Stimulated activated CD4-positive, alpha-beta T cell treated with anti-CD3 and anti-CD28 coated beads, Interleukin-15, amount 100 ng/mL, for 48 hours (primary cell): ENCODE measurements at places on chromosomes 5 and 9.

- DNase-seq: no peak
Measured at GRCh38 chr9:76161541-76161940, 232.7 kb downstream of the RFK start.

- peak; percentile 31 for DNase-seq
Measured at GRCh38 chr9:92947268-92948037, at the start of gene FGD3. Gene FGD3 (plus strand): TSS chr9:92947523. CDS start chr9:92976257, 28,734 bp downstream.

- DNase-seq: no peak
Measured at GRCh38 chr5:59768152-59769040, 125.1 kb downstream of the PDE4D start.

- DNase-seq: no peak
Measured at GRCh38 chr5:172862165-172862801, 28.2 kb downstream of the ERGIC1 start.

- DNase-seq: no peak
Measured at GRCh38 chr9:25936031-25936430, 257.8 kb upstream of the TUSC1 start.

- no peak for DNase-seq
Measured at GRCh38 chr5:33957577-33958150, 21.5 kb downstream of the RXFP3 start.

- DNase-seq: no peak
Measured at GRCh38 chr9:88691811-88692210, 156.8 kb downstream of the NXNL2 start.

DNA sequence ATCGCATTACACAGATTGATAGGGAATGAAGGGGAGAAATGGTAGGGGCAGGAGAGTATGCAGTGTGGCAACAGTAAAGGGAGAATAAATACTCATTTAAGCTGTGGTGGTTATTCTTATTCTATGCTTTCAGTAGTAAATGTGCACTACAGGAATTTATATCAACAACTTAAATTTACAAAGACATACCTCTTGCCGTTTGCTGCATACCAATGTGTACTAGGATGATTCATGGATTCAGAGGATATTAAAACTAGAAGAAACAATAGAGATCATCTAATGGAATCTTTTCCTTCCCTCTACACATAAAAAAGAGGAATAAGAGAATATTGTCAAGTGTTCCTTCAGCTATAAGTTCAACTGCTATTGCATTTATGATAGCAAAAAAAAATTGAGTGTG, 103.3 kb upstream of the RASA1 start:
- DNase-seq: no peak

GRCh38 chr5:104628911-104629310, 1066.3 kb upstream of the NUDT12 start:
- DNase-seq: no peak

- no peak for DNase-seq
Measured at GRCh38 chr5:119445544-119445943, 6.8 kb upstream of the HSD17B4 start.

DNA sequence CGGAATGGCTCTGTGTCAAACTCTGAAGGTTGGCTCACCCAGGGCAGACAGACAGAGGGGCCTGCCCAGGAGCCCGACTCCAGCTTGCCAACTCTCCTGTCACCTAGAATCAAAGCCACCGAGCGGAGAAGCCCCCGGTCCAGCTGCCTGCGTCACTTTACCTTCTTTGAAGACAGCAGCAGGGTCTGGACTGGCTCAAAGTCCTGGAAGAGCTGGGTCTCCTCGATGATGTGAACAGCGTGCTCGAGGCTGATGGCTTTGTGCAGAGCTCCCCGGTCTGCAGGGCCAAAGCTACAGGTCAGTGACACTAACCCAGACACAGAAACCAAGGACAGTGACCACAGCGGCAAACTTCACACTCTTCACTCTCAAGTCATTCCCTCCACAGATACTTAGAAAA, 67.9 kb downstream of the SECISBP2 start:
- no peak for DNase-seq

- DNase-seq: no peak
Measured at GRCh38 chr5:174571662-174572397, 152.6 kb upstream of the MSX2 start.

GRCh38 chr9:93017621-93018020, 40.9 kb upstream of the SUSD3 start:
- DNase-seq: no peak

GRCh38 chr5:123450640-123451039, 27.4 kb upstream of the CEP120 start:
- no peak for DNase-seq

- DNase-seq: no peak
Measured at GRCh38 chr9:4463824-4464223, 26.4 kb upstream of the SLC1A1 start.
